ENCODE measurements at places on chromosomes 12 and 14.

- DNase-seq: no peak
Observed at GRCh38 chr14:32603992-32604565, 275.0 kb downstream of the AKAP6 start.

- no peak for DNase-seq
Observed at GRCh38 chr14:65866886-65867285, 454.4 kb downstream of the FUT8 start.

GRCh38 chr12:48187916-48188695 is 4.7 kb downstream of the CCDC184 start:
- no peak for DNase-seq

- no peak for DNase-seq
Observed at GRCh38 chr14:102544747-102545460, 35.3 kb upstream of the ANKRD9 start.

DNA sequence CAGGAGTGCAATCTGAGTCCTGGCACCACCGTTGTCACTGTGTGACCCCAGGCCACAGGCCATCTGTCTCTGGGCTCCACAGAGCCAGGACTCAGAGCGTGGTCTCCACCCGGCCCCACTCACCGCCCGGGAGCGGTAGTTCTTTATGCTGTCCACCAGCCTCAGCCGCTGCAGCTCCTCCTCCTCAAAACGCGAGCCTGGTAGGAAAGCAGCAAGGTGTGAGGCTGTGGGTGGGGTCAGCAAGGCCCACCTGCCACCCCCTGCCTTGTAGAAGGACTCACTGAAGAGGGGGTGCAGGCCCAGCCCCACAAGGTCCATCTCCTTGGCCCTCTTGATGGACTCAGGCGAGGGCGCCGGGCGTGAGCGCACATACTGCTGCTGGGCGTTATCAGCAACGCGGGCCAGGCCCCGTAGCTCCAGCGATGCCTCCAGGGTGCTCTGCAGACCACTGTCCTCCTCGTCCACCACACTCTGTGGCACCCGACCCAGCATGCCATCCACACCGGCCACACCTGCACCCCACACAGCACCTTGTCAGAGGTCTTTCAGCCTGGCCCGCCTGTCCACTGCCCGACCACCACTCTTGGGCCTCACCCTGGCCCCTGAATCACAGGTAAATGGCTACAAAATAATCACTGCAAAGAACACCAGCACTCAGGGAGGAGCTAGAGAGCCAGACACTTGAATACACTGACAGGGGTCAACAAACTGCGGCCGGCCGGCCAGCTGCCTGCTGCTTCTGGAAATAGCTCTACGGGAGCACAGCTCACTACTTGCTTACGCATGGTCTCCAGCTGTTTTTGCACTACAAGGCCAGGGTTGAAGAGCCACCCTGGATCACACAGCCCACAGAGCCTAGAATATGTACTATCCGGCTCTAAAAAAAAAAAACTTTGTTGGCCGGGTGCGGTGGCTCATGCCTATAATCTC is 16.3 kb downstream of the CFAP73 start:
- no peak for DNase-seq

Data from T-helper 2 cell (primary cell).